Activated B cell treated with CpG ODN at 0.5 μM for 24 hours (primary cell): ENCODE measurements at places on chromosomes 16 and 17. TPM values are rescaled to one million over a fixed set of nuclear protein-coding genes. Genes with fewer than 3 reads are reported as not detected.

DNA sequence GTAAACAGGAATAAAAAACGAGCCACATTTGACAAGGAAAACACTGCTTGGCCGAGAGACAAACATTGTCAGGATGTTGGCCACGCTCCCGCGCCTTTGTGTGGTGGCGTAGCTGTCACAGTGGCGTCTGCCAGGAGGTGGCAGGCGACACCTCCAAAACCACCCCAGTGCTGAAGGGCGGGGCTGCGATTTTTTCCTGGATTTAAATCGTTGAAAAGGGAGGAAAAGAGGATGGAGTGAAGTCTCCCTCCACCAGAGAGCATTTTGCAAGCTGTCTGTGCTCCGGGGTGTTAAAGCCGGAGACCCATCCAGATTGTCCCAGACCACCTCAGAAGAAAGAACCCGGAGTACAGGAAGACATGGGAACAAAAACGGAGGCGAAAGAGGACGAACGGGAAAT is 12.7 kb downstream of the MRM3 start:
- no peak overlapping the region for H3K27ac ChIP-seq
- DNase-seq = no peak
- no peak overlapping the region for H3K4me3 ChIP-seq
- H3K4me1 ChIP-seq = peaks cover 7% of the 10 kb centered on the region
- H3K36me3 ChIP-seq = peaks cover 30% of the 10 kb centered on the region
- H3K27me3 ChIP-seq = no peaks in the 10 kb centered on the region

DNA sequence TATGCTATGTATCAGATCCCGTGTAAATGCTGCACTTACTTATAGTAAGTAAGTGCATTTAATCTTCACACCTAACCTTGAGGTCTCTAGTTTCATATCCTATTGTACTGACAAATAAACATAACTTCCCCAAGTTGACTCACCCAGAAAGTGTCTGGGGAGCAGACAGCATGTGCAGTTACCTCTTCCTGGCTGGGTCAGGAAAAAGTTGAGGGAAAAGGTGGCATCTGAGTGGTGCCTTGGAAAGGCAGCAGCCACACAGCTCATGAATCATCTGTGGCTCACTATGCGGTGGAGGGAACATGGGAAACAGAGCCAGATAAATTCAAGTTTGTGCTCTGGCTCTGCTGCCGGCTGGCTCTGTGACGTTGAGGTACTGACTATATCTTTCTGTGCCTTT is 382.0 kb upstream of the DYNLRB2 start:
- no peaks in the 10 kb centered on the region for H3K36me3 ChIP-seq
- no peak overlapping the region for H3K27ac ChIP-seq
- H3K4me1 ChIP-seq = no peaks in the 10 kb centered on the region
- no peak for DNase-seq
- H3K4me3 ChIP-seq = no peak overlapping the region
- no peaks in the 10 kb centered on the region for H3K27me3 ChIP-seq

DNA sequence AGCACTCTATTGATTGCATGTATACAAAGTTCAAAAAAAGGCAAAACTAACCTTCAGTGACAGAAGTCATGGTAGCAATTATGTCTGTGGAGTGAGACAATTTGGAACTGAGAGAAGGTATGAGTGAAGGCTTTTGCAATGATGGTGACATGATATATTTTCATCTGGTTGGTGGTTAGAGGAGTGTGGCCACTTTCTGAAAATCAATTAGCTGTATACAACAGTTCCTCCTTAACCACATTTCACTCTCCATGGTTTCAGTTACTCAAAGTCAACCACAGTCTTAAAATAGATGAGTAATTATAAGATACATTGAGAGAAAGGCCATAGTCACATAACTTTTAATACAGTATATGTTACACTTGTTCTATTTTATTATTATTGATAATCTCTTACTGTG is 26.2 kb downstream of the ADAMTS18 start:
- H3K27ac ChIP-seq = no peak overlapping the region
- no peaks in the 10 kb centered on the region for H3K4me1 ChIP-seq
- peaks cover 6% of the 10 kb centered on the region for H3K27me3 ChIP-seq

Gene ITGA2B
- not detected in 2 replicates for total RNA-seq

DNA sequence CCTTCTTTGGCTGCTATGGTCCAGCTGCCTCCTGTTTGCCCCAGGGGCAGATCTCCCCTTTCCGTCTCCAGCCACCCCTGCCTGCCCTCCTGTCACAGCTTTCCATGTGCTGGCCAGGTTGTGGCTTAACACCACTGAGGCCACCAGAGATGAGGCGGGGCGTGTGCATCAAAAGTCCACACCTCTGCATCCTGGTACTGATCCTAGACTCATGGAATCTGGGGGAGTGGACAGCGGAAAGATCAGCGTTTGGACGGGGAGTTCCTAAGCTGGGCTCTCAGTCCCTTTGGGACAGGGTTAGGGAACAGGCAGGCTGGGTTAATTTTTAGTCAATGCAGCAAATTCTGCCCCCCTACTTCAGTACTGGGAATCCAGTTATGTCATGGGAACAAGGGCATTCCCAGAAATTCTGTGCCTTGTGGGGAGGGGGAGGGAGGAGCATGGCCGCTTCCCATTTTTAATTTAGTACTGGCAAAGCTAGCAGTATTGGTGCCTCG is 3.9 kb downstream of the IGFBP4 start:
- H3K27ac ChIP-seq = no peak overlapping the region
- H3K36me3 ChIP-seq = peaks cover 2% of the 10 kb centered on the region
- peaks cover 32% of the 10 kb centered on the region for H3K4me1 ChIP-seq
- no peak for DNase-seq

Gene WNK4
- total RNA-seq = 0.10 and 0.29 TPM in 2 replicates

GRCh38 chr17:71760062-71760720 is 360.6 kb upstream of the SOX9 start:
- H3K4me1 ChIP-seq = no peaks in the 10 kb centered on the region
- no peak overlapping the region for H3K27ac ChIP-seq
- no peak overlapping the region for H3K4me3 ChIP-seq
- DNase-seq = no peak

Gene TBC1D3C
- 4.6 and 8.5 TPM in 2 replicates for total RNA-seq

- peaks cover 2% of the 10 kb centered on the region for H3K27me3 ChIP-seq
- H3K4me3 ChIP-seq = no peak overlapping the region
- peaks cover 5% of the 10 kb centered on the region for H3K4me1 ChIP-seq
- DNase-seq = no peak
Measured at GRCh38 chr16:85222155-85222863, 110.0 kb upstream of the CIBAR2 start.

Gene TAT
- not detected in 2 replicates for total RNA-seq

Gene SKAP1
- 24.3 and 25.3 TPM in 2 replicates for total RNA-seq

DNA sequence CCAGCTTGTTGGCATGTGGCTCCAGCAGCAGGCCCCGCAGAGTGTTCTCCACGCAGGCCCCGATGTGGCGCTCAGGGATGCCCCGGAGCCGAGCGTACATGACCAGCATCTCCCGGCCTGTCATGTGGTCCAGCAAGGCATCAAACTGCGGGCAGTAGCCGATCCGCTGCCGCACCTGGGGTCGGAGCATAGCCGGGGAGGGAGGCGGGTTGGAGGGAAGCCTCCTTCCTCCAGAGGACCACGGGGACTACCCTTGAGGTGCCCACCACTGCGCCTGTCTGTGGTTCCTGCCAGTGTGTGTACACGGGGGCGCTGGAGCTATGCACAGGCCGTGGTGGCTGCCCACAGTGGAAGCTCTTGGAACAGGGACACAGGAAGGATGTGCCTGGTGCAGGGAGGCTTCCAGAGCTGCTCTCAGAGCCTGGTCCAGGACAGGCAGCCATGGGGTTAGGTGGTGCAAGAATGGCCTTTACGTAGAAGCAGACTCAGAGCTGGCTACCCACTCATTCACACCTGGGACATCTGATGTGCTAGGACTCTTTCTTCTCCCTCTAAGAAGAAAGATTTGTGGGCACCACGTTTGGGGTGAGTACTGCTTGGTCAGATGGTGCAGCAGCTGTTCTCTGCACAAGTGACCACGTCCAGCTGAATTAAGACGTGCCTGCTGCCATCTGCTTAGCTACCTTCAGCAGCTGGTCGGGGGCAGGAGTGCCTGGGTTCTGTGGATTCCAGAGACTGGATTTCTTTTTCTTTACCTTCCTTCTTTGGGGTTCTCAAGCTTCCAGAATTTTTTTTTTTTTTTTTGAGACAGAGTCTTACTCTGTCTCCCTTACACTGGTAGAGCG is 11.3 kb upstream of the RNPS1 start:
- no peak for DNase-seq
- H3K27me3 ChIP-seq = no peaks in the 10 kb centered on the region
- H3K4me1 ChIP-seq = no peaks in the 10 kb centered on the region

- no peak overlapping the region for H3K27ac ChIP-seq
- no peaks in the 10 kb centered on the region for H3K4me1 ChIP-seq
- H3K4me3 ChIP-seq = no peak overlapping the region
- no peaks in the 10 kb centered on the region for H3K27me3 ChIP-seq
- H3K36me3 ChIP-seq = peaks cover 26% of the 10 kb centered on the region
- DNase-seq = no peak
Measured at GRCh38 chr16:68206245-68206644, 29.7 kb downstream of the ESRP2 start.

DNA sequence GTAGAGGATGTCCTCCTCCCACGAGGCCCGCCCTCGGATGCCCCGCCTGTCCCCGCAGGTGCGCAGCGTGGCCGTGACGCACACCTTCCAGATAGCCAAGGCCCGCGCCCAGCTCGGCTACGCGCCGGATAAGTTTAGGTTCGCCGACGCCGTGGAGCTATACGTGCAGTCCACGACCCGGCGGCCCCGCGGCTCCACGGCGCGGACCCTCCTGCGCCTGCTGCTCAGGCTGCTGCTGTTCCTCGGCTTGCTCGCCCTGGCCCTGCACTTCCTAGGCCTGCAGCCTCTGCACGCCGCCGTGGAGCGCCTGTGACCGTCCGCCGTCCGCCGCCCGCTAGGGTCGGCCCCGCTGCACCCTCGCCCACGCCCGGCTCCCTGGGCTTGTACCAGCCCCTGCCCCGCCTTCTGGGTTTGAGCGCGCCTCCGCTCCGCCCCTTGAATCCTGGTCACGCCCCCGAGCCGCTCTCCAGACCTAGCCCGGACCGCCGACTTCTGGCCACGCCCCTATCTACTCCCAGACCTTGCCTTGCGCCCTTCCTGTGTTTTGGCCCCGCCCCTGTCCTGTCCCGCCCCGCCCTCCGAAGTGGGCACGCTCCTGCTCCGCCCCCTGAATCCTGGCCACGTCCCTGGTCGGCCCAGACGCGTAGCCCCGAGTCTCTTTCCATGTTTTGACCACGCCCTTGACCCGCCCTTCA is 15.8 kb upstream of the EEF2K start:
- H3K4me1 ChIP-seq = peaks cover 71% of the 10 kb centered on the region
- H3K4me3 ChIP-seq = peak overlapping the region; percentile 95
- H3K36me3 ChIP-seq = peaks cover 2% of the 10 kb centered on the region
- peak overlapping the region; percentile 100 for H3K27ac ChIP-seq

DNA sequence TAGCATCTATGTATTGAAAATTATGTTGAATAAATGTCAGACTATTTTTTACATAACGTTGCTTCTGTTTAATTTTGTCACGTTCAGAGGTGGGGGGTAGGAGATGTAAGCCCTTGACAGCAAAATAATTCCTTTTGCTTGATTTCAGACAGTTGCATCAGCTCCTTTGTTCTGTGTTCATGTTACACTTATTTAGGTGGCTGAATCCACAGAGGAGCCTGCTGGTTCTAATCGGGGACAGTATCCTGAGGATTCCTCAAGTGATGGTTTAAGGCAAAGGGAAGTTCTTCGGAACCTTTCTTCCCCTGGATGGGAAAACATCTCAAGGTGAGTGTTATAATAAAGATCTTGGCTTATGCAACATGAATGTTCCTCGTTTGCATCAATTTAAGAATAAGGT is 4.5 kb downstream of the HERPUD1 start:
- H3K27ac ChIP-seq = peak overlapping the region; percentile 35
- H3K27me3 ChIP-seq = no peaks in the 10 kb centered on the region
- H3K4me3 ChIP-seq = peak overlapping the region; percentile 97
- DNase-seq = no peak

Gene MIS12
- 29.7 and 31.2 TPM in 2 replicates for total RNA-seq

GRCh38 chr17:64431534-64431933 is 17.4 kb upstream of the MILR1 start:
- H3K36me3 ChIP-seq = peaks cover 1% of the 10 kb centered on the region
- H3K4me3 ChIP-seq = no peak overlapping the region
- no peak overlapping the region for H3K27ac ChIP-seq
- H3K4me1 ChIP-seq = no peaks in the 10 kb centered on the region

Gene SPEM3
- not detected in 2 replicates for total RNA-seq

- DNase-seq = peak; percentile 85
- H3K4me3 ChIP-seq = peak overlapping the region; percentile 97
- peaks cover 52% of the 10 kb centered on the region for H3K4me1 ChIP-seq
- H3K36me3 ChIP-seq = peaks cover 28% of the 10 kb centered on the region
Measured at GRCh38 chr17:8220783-8221662, 10.6 kb upstream of the AURKB start.

Gene HIC1
- 8.3 and 9.3 TPM in 2 replicates for total RNA-seq

GRCh38 chr17:21523497-21524210 is 147.5 kb downstream of the KCNJ12 start:
- H3K27me3 ChIP-seq = peaks cover 7% of the 10 kb centered on the region
- H3K36me3 ChIP-seq = no peaks in the 10 kb centered on the region
- DNase-seq = no peak
- no peaks in the 10 kb centered on the region for H3K4me1 ChIP-seq
- no peak overlapping the region for H3K27ac ChIP-seq

Gene HOXB8
- total RNA-seq = not detected in 2 replicates
